ENCODE measurements at places on chromosomes 3 and 15.
A peak's percentile ranks its signal among the peaks of the same experiment; 100 is the strongest.

- no peak for DNase-seq
These were observed 244.4 kb downstream of the CHST2 start for GRCh38 chr3:143363949-143364348.

DNA sequence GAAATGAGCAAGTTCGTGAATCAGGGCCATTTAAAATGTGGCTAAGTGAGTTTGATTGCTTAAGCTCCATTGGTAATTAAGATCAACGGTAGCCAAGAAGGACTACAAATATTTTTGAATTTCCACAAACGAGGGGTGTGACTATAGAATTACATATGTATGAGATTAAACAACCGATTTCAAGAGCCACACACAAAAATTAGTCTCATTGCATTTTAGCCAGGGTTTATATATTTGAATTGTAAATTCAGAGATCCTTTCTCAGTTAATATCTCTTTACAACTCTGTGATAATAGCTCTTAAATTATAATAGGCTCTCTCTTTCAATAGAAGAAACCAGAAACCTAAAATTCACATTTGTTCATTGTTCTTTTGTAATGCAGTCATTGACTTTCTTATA, 325.6 kb upstream of the ICE2 start:
- no peak for DNase-seq

DNA sequence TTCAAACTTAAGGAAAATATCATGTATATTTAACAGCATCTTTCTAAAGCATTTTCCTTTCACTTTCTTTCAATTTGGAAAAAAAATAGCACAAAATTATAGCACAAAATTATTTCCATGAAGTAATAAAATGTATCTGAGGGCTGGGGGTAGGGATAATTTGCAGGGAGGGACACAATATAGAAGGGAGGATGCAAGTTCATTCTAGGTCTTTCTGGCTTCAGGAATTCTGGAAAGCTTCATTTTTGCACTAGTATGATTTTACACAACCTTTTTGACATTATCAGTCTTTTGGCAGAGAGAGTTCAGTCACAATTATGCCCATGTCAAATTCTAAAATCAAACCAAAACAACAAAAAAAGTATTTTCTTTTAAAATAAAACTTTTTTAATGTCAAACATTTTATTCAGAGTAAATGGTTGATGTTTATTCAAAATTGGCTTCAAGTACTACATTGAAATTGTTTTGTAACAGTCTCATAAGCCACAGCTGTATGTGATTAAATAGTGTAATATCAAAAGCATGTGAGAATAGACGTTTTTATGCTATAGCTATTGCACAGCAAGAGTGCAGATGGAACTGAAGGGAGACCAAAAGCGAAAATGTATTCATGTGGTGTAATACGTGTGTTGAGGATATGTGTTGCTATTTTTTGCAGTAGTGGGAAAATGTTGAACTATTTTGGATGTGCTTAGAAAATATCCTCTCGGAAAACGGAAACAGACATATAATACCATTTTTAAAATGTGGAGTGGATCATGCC, 5.8 kb downstream of the RBMS3 start:
- no peak for DNase-seq

GRCh38 chr15:73941871-73942635, 15.8 kb downstream of the LOXL1 start:
- no peak for DNase-seq

DNA sequence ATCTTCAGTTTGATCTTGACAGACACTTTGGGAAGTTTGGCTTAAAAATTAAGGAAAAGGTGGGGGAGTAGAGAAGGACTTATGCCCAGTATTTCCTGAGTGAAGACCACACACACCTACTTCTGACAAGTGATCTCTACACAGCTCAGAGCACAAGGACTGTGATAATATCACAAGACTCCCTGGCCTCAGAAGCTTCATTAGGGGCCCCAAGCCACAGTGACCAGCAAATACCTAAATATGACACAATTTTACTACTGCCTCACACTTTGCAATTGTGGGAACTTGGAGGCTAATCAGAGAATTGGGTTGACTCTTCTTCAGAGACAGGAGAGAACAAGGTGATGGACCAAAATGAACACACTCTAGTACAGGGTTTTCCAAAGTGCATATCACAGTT, 2.6 kb downstream of the ILDR1 start:
- no peak for DNase-seq

GRCh38 chr3:148937467-148938255, 53.7 kb upstream of the GYG1 start:
- no peak for DNase-seq

DNA sequence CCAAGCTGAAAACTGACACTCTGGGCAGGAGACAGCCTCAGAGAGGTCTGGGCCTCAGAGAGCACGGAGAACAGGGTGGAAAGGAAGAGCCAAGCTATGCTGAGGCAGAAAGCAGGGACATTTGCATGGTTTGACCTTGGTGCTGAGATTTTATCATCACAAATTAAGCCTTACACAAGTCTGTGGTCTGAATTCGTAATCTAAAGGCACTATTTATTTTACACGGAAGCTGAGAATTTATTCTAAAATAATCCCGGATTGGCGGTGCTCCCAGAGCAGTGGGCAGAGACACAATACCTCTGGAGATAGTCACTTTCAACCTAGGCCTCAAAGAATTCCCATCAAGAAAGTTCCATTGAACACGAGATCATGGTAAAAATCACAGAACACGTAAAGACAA, 47.5 kb downstream of the CFAP92 start:
- DNase-seq, result no peak

DNA sequence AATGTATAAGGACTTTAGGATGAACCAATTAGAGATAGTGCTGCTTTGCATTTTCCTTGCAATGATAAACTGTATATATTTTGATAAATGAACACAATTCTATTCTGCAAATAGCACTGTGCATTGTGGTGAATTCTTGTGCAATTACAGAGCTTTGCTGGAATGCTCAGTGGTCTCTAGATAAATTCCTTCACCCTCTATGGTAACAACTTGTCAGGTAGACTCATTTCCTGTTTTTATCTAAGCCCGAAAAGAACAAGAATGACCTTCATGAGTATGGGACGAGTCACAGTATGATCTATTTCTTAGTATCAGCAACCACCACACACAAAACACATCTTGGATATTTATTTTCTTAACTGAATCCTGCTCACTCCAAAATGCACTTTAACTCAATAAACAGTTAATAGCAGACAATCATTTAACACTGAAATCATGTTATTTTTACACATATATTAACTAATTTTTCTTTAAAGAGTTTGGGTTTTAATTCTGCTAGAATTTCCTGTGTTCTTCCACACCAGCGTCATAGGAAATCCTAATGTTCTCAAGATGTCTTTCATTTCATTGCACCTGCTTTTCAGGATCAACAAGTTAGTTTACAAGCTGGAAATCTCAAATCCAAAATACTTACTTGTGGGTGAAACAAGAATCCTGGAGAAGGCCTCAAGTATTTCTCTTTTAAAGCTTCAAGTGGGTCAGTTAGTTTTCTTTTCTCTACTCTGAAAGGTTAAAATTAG, 551.2 kb downstream of the MECOM start:
- DNase-seq, result no peak

GRCh38 chr15:40061212-40061901, 22.4 kb upstream of the SRP14 start:
- DNase-seq, result no peak

DNA sequence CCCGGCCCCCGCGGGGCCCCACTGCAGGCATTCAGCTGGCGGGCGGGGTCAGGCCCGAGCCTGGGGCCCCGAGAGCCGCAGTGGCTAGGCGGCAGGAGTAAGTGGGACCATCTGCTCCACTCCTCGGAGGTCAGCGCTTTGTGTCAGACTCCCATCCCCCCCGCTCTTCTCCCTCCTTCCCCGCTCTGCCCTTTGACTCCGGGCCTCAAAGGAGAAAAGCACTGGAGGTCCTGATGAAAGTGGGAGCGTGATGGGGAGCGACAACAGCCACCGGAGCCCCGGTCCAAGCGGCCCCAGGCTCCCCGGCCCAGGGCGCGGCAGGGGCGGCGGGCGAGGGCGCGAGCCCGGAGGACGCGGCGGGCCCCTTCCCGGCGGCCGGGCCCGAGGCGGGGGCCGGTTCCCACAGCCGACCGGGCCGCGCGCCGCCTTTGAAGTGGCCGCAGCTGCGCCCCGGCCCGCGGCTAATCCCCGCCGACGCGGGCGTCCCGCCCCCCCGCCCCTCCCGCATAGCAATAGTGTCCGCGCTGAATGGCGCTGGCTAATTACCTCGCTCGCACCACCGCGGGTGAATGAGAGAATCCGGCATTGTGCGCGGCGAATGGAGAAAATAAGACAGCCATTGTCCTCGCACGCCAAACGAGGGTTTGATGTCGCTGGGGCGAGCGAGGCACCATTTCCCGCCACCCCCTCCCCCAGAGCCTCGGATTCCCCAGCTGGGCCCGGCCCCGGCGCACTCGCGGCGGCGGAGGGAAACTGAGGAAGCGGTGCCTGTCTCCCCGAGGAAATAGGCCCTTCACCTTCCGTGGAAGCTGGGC, 22.4 kb downstream of the IGDCC3 start:
- no peak for DNase-seq

DNA sequence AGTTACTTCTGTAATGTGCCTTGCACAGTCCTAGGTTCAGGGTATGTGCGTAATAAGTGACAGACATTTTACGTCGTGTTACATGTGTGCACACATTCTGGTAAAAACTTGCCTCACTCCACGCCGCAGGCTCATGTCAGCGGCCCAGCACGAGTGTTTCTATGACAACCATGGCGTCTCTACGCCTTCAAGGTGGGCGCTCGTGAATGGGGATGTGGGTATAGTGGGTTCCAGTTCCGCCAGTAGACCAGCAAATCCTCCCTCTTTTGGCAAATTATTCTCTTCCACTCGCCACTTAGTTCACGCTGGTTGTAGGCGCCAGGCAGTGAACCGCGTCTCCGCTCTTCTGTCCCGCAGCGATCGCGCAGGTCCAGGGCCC, 40.3 kb downstream of the CHST14 start:
- no peak for DNase-seq

DNA sequence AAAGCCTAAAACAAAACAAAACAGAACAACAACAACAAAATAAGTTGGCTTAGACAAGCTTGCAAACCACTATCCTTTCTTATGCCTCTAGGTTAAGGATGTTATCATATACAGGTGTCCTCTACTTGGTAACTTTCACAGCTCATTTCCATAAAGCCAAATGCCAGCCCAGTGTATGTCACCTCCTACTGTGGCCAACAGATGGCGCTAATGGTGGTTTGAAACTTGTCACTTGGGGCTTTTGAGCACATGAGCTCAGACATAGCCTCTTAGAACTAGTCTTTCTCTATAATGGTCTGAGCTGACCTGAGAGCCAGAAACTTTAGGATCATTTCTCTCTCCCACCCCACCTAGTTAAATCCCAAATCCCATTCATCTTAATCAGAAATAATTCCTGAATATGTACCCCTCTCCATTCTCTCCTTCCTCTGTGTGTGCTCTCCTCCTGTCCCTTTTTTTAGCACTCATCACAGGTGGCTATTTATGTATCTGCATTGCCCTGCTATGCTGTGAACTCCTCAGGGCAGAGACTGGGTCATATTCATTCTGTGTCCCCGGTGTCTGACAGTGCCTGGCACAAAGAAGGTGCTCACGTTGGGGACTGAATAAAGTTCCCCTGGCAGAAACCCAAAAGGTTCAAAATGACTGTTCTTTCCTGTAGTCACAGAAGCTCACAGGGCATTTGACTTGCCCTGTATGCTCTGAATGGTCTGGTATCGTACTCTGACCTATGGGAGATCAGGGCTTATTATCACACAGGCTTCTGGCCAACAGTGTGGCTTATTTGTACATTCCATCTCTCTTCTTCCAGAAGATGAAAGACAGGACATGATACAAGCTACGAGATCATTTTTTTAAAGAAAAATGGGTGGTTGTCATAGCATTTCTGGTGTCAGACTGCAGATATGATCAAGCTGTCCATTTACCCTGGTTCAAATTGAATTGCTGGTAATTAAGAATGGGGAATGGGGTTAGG, 319.3 kb upstream of the AZI2 start:
- DNase-seq, result peak; percentile 12

- no peak for DNase-seq
These were observed 60.5 kb upstream of the ADPGK start for GRCh38 chr15:72844067-72844466.

- no peak for DNase-seq
These were observed 927 bp downstream of the SMAD6 start for GRCh38 chr15:66702787-66703539.

- DNase-seq, result no peak
These were observed 115.7 kb upstream of the PPP2R3A start for GRCh38 chr3:135849827-135850226.

DNA sequence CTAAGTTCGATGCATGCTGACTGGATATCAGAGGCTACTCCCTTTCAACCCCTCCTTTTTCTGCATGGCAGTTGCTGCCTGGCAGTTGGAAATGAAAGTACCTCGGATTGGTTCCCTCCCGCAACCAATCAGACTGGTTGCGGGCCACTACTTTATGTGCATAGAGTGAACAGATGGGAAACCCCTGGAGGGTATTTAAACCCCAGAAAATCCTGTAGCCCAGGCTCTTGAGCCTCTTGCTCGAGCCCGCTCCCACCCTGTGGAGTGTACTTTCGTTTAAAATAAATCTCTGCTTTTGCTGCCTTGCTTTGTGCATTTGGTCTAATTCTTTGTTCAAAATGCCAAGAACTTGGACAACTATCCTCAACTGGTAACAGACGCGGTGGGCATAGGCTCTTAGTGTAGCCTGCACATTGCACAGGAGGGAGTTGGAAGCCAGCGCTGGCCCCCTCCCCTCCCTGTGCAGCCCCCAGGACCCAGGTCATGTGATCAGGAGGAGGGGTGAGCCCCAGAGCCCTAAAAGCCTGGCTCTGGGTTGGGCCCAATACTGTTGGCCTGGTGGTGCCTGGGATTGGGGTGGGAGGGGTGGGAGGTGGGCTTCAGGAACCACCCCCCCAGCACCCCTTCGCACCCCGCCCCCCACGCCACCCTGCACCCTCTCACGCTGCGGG, 26.8 kb downstream of the RHCG start:
- DNase-seq, result no peak

DNA sequence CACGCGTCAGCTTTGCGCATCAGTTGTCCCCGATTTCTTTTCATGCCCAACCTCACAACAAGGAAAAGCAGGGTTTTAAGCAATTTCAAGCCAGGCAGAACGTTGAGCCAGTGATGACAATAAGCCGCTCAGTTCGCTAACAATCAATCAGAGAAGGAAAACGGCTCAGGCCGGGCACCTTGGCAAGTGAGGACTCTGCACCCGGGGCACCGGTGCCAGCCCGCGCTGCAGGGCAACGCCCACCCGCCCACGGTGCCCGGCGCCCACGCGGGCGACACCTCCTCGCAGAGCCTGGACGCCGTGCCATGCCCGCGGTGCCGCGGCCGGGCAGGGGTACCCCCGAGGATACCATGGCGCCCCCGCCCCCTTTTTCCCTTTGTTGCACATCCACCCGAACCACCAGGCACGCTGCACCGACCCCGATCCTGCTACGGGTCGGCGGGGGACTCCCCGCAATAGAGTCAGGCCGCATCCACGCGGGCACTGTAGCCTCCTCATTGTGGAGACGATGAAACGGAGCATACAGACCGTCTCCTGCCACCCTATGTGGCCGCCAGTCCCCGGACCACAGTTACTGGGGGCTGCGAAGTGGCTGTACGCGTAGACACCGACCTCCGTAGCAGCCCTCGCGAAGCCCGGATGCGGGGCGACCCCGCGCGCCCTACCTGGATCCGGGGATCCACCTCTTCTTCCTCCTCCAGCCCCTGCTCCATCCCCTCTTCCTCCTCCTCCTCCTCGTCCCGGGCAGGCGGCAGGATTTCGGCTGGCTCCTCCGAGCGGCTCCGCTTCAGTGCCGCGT, 581 bp downstream of the SH3BP5 start:
- DNase-seq, result no peak

GRCh38 chr15:71083349-71083748, 31.9 kb upstream of the THSD4 start:
- no peak for DNase-seq

Data from stimulated activated CD4-positive, alpha-beta T cell treated with anti-CD3 and anti-CD28 coated beads, TNF-alpha, amount 100 ng/mL, for 24 hours (primary cell).